Cardiac muscle cell (in vitro differentiated cells and primary cell): ENCODE measurements at places on chromosomes 11 and 22.

DNA sequence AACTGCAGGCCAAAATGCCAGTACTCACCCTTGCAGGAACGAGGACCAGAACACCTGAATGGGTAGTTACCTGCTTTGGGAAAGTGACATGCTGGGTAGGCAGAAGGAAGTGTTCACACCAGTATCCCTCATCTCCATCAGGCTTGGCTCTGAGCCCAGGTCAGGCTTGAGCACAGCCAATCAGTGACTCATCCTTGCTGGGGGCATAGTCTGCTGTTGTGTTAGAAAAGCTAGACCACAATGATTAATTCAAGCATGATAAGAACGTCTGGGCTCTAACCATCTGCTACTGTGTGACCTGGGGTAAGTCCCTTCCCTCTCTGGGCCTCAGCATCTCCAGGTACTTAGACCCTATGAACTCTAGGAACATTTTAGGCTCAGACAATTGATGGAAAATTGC, 450.4 kb downstream of the MIAT start:
- DNase-seq: peak; percentile 96

GRCh38 chr22:37054056-37054395, 2.5 kb downstream of the KCTD17 start:
- DNase-seq: no peak

DNA sequence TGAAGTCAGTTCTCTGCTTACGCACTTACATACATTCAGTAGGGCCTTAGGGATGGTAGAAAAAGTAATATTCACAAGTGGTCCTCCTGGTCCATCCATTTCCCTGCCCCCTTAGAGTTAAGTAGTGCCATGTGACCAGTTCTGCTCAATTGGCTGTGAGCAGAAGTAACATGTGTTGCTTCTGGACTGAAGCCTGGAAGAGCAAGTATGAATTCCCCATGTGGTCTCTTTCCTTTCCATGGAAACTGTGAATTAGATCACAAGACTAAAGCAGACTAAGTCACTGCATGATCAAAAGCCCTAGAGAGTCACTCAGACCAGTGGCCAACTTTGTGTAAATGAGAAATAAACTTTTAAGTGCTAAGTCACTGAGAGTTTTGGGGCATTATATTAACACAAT, 341.7 kb upstream of the CADM1 start:
- DNase-seq: no peak

DNA sequence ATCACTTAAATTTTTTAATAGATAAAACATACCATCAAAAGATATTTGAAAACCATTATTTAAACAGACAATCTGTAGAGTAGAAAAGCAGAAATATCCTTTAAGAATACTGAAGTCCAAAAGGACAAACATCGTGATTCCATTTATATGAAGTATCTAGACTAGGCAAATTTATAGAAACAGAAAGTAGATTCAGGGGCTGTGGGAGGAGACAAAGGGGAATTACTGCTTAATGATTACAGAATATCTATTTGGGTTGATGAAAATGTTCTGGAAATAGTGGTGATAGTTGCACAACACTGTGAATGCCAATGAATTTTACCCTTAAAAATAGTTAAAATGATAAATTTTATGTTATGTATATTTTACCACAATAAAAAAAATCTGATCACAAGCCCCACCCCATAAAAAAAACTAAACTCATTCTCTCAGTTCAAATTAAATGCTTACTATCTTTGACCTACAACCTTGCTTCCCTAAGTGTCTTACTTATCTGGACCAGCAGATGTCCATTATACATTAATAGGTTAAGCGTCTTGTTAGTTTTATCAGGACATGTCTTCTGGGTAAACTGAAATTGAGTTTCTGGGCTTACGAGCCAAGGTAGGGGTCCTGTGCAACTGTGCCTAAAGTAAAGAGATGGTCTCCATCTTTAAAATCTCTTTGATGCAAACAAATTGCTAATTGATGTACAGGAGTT, 86.3 kb downstream of the FCHSD2 start:
- no peak for DNase-seq

GRCh38 chr11:17328871-17329494, 22.6 kb upstream of the NCR3LG1 start:
- no peak for DNase-seq

DNA sequence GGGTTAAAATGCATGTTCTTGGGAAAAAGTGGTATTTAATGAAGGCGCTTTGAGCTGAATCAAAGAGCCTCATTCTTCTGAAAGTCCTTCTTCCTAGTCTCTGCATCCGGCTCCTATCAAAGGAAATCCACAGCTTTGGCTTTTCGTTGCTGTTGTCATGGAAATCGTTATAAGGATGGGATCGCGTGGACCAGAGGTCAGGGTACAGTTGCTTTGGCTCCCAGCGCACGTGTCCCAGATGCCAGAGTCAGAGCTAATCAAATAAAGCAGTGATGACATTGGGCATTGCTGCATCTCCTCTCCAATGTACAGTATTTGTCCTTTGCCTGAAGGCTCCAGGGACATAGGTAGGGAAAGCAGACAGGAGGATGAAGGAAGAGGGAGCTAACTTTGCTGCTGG, 181.9 kb downstream of the MYO18B start:
- DNase-seq: no peak

- peak; percentile 58 for DNase-seq
Measured at GRCh38 chr11:34234086-34234740, 123.6 kb downstream of the ABTB2 start.

DNA sequence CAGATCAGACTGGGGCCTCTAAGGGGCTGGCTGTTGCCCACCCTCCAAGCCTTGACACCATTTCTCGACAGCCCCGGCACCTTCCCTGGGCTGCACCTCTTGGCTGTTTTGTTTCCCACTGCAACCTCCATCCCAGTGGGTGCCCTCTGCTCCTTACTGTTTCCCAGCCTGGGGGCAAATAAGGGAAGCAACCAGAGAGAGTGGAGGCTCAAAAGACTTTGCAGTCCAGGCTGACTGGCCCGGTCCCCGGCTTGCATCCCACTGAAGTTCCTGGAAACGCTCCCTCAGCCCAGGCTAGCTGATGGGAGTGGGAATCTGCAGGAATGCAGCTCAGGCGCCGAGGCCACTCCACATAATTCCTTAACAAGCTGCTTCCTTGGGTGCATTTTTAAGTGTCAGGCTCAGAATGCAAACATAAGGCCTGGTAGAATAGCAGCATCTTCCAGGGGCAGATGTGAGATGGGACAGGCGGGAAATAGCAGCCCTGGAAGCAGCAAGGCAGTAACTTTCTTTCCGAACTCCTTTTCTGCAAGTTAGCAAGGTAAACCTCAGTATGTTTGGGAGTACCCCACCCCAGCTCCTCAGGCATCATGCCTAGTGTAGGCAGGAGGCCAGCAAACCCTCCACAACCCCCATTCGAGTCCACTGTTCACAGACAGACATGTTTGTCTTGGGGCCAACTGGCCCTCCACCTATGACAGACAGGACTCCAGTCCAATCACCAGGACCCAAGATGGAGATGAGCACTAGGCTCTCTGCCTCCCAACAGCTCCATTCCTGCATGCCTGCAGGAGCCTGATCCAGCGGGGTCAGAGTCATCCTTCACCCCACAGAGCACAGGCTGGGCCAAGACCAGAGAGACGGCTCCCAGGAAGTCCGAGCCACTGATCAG, 39.3 kb downstream of the RPL27A start:
- no peak for DNase-seq
